ENCODE measurements at places on chromosomes 2 and 18. TPM values are rescaled to one million over a fixed set of nuclear protein-coding genes. Genes with fewer than 3 reads are reported as not detected.

DNA sequence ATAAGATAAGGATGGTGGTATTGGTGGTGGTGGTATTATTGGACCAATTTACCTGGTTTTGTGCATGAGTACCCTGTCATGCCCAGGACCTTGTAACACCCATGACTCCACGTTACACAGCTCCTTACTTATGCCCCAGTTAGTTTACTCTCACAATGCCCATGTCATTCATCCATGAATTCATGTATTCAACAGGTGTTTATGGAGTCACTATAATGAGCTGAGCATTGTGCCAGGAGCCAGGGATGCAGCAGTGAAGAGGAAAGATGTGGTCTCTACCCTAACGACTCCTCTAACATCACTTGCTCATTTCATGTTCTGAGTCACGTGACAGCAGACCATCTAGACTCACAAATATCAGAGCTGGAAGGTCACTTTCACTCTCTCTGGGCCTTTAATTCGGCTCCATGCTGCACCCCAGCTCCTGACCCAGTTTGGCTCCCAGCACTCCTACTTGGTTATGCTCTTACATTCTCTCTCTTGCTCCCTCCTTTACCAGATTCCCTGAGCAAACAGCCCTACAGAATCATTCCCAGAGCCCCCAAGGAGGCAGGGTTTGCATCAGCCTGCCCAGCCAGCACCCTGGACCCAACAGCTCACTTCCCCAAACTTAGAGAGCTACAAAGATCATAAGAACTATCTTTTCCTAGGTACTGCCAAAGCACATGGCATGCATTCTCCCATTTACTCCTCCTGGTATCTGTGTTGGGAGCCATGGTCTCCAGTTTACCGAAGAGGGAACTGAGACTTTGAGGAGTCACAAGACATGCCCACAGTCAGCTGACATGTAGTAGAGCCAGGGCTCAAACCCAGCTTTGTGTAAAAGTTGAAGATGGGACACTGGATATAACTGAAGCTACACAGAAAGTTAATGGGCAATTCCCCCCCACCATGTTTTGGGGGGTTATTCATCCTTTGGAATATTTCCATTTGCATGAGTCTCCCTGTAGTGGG, 449.9 kb downstream of the LRATD1 start:
- no peak for ATAC-seq

- ATAC-seq, result no peak
These were observed 87.5 kb downstream of the TFCP2L1 start for GRCh38 chr2:121197369-121198091.

GRCh38 chr2:197031803-197032202, 105.3 kb upstream of the PGAP1 start:
- ATAC-seq, result no peak

The C2orf81 gene
- total RNA-seq, result 9.7 TPM

DNA sequence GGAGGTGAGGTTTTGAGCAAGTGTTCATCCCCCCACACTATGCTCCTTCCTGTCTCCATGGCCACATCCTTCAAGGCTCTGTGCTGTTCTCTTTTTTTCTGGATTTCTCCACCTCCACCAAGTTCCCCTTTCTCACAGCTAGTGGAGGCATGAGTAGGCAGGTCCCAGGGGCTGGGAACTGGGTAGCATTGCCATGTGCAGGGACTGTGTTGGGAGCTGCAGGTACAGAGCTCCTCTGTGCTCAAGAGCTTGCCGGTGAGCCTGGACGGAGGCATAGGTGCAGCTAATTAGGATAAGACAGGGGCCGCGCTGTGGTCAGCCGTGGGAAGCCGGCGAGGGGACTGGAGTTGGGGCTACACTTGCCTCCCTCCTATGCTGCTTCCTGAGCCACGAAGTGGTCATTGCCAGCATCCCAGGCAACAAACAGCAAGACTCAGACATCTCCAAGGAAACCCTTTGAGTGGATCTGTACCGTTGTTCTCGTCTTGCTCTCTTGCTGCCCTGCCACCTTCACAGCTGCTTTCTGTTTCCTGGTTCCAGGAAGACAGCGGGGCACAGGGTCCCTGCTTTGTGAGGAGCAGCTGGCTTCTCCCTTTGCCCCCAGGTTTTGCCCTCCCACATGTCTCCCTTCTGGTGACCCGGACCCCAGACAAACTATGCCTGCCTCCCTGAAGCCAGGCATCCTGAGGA, 36.9 kb downstream of the ATOH8 start:
- no peak for ATAC-seq

DNA sequence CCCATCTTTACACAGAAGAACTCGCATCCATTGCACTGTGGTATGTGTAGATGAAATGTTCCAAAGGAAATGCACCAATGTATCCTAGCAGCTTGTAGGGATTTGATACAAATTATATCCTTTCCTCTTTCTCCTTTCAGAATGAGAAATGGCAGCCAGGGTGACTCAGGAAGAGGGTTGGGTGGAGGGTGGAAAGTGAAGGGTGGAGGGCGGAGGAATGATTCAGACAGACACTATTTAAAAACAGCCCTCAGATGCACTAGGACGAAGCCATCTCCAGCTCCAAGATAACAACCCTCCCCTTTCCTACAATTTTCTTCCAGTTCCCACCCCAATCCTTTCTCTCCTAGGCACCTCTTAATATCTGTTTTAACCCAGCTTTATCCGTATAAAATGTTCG, 96.2 kb upstream of the STK39 start:
- no peak for ATAC-seq

GRCh38 chr18:35490894-35491699, 6.7 kb downstream of the INO80C start:
- no peak for ATAC-seq

DNA sequence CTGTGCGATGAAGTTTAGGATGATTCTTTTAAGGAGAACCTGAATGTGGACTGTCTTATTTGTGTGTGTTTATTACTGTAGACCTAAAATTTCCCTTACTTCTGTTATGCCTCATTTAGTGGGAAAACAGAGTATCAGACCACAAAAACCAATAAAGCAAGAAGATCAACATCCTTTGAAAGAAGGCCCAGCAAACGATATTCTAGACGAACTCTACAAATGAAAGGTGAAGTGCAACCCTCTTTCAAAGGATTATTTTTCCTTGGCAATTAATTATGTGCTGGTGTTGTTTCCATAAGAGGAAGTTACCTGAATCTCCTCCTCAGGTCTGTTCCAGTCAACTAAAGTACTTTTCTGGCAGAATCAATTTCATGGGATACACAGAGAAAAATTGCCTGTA, 78.6 kb downstream of the EPB41L5 start:
- ATAC-seq, result no peak

The SALL3 gene
- not detected for total RNA-seq

- peak; percentile 57 for ATAC-seq
These were observed 38.7 kb downstream of the MSTN start for GRCh38 chr2:190023860-190024259.

GRCh38 chr2:107414376-107414775, 412.3 kb upstream of the RGPD4 start:
- no peak for ATAC-seq

GRCh38 chr18:23832911-23833310, 143.7 kb downstream of the LAMA3 start:
- ATAC-seq, result no peak

The ALPI gene
- not detected for total RNA-seq

The RNF152 gene
- 0.11 TPM for total RNA-seq

GRCh38 chr18:76102626-76103025, 392.4 kb downstream of the ZNF516 start:
- ATAC-seq, result no peak

Measured in activated T-helper 17 cell treated with anti-CD3 and anti-CD28 coated beads, Interleukin-2, amount 50 U/mL, for 72 hours (primary cell).